ENCODE measurements at places on chromosomes 7 and 10.

GRCh38 chr10:64041989-64042490 lies 520.8 kb downstream of the REEP3 start:
- DNase-seq: peak; percentile 25

DNA sequence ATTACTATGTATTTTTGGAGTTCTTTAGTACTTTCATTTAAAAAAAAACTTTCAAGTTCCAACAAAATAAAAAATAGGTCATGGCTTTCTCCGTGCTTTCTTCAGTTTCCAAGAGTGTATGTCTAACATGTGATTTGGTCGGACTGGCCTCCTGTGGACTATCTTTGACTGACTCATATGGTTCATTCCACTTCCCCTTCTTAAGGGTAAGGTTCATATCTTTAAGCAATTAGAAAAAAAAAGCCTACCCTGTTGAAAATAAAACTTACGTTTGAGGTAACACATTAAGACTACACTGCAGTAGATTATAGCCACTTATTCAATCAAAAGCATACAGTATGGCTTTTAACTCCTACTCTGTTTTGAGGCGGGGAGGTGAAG lies 112.8 kb upstream of the AHR start:
- no peak for DNase-seq

GRCh38 chr10:44946205-44946604 lies 13.4 kb upstream of the RASSF4 start:
- DNase-seq: no peak

GRCh38 chr7:101589052-101589451 lies 40.0 kb downstream of the MYL10 start:
- DNase-seq: no peak

DNA sequence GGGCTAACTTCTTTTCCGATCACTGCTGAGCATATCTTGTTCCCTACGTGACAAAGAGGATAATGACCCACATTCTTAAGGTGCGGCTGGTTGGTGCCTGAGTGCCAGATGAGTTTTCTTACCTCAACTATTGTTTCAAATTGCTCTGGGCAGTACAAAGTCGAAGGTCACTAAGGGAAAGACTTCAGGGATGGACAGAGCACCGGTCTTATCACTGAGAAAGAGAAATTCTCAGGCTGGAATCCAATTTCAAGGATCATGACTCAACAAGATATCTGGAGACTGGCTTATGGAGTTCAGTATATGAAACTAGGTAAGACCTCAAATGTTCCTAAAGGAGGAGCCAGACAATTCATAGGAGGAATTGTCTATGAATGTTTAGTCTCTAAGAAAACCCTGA lies 780.3 kb downstream of the SUGCT start:
- DNase-seq: no peak

DNA sequence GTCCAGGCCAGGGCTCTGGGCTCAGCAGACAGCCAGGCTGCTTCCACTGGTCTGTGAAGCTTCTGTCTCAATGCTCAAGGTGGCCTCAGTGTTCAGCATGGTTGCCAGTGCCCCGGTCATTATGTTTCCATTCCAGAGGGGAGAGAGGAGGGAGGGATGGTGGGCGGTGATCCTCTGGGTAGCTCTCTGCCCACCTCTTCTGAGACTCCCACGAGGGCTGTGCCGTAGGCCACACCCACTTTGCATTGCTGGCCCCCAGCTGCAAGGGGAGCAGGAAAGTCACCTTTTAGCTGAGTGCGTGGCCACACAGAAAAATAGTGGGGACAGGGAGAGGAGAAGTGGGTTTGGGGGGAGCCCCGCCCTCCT lies 42.5 kb downstream of the FOXK1 start:
- DNase-seq: no peak

DNA sequence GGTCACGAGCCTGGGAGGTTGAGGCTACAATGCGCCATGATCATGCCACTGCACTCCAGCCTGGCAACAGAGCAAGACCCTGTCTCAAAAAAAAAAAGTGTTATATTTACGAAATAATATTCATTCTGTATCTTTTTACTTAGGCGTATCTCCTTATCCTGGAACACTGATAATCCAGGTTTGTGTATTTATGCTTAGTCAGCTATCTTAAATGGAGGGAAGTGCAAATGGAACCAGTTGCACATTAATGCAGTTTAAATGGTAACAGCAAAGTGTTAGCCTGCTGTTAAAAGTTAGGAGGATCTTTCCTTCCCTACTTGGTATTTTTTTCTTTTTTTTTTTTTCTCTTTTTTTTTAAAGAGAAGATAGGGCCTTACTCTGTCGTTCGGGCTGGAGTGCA lies 36.0 kb upstream of the RBM20 start:
- DNase-seq: no peak

GRCh38 chr10:124696446-124697392 lies 47.5 kb downstream of the FAM53B start:
- DNase-seq: no peak

GRCh38 chr7:121103579-121103978 lies 115.1 kb downstream of the CPED1 start:
- DNase-seq: no peak

DNA sequence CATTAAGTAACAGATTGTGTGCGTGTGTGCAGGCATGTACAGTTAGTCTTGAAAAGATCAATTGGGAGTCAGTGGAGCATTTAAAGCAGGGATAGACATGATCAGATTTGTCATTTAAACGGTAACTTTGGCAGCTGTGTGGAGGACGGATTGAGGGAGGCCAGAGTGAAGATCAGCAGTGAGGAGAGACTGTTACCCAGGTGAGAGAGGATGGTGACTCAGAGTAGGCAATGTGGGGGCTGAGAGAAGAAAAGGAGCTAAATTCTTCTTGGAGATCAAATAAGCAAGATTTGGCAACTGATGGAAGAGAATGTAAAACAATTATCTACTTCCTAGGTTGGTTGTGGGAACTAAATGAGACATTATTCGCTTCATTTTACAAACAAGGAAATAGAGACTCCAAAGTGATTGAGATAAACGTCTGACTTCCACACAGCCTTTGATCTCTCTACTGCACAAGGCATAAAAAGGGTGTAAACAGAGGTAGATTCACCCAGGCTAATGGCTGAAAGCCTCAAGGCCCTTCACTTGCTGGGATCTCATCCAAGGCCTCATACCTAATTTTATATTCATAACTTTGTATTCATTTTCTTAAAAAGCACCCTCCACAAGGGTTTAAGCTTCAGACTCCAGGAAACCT lies 665.1 kb upstream of the GALNT17 start:
- no peak for DNase-seq

- no peak for DNase-seq
These were observed 450.3 kb downstream of the GRID1 start for GRCh38 chr10:85916286-85916685.

- peak; percentile 60 for DNase-seq
These were observed 77.4 kb upstream of the ANLN start for GRCh38 chr7:36312064-36312914.

- no peak for DNase-seq
These were observed 18.3 kb downstream of the ZFAND2A start for GRCh38 chr7:1141651-1142050.

DNA sequence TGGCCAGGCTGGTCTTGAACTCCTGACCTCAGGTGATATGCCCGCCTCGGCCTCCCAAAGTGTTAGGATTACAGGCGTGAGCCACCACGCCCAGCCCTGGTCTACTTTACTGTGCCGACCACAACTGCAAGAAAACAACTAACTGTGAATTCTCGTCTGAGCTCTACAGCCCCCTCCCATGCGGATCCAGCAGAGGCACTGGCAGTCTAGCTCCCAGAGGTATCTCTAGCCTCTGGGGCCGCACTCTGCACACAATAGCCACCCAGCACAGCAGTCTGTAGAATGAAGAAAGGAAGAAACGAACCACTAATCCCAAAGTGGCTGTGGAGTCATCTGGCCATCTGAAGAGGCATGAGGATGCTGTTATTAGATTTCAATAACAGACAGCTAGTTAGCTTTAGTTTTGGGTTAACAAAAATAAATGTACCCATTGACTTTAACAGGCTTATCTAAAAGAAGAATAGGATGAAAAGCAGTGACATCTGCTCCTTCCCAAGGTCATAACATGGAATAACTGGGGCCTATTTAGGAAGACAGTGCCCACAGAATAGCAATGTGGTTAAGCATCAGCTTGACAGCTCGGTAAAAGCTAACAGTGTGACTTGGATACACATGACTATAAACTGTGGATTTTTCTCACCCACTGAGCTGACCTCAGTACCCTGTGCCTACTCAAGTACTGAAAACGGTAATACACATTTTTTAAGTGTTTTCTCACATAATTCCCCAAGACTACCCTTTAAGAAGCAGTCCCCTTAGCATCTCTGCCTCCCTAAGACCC lies 131.9 kb downstream of the TNS3 start:
- no peak for DNase-seq

DNA sequence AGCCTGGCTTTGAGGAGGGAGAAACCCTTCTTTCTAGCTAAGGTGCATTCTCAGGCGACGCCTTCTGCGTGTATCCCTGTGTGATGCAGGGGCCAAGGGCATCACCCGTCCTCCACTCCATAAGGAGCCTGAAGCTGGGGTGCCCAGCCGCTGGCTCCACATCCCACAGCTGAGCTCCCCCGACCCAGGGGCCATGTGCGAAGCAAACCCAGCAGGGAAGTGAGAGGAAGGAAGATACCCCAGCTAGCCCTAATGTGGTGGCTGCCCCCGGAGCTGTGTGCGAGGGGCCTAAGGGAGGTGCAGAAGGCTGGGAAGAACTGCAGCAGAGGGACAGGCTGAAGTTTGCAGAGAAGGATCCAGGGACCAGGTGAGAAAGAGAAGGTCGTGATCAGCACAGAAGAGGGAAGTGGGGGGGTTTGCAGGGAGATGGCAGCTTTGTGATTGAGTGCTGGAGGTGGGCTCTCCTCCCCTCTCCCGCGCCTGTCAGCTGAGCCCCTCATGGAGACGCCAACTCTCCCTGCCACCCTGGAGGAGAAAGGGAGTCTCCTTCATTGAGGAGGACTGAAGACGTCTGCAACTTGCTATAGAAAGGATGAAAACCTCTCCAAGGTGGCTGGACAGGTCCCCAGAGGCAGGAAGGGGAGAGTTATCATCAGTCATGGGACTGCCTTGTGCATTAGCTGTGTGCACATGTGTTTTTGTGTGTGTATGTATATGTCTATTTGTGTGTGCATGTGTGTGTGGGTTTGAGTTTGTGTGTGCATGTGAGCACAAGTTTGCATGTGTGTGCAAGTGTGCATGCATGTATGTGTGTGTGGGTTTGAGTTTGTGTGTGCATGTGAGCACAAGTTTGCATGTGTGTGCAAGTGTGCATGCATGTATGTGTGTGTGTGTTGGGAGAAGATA lies 3.5 kb upstream of the CALML5 start:
- DNase-seq: no peak

GRCh38 chr10:114310346-114310745 lies 71.3 kb downstream of the VWA2 start:
- DNase-seq: no peak

- DNase-seq: no peak
These were observed 105.5 kb upstream of the CHST15 start for GRCh38 chr10:124198871-124199270.

DNA sequence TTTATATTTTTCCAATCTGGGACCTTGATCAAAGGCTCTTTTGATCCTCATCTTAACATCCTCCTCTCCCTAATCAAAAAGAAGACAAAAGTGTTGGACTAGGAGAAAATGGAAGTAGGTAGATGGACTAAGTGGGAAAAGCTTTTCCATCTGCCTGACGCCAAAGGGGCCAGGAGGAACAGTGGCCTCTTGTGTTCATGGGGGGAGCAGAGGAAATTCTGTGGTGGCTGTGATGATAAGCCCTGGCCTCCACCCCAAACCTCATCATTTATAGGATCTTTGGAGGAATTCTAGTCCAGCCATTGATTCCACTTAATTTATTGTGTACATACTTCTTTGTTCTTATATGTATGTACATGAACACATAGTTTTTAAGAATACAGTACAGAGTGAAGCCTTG lies 21.7 kb downstream of the ZNF365 start:
- DNase-seq: no peak

DNA sequence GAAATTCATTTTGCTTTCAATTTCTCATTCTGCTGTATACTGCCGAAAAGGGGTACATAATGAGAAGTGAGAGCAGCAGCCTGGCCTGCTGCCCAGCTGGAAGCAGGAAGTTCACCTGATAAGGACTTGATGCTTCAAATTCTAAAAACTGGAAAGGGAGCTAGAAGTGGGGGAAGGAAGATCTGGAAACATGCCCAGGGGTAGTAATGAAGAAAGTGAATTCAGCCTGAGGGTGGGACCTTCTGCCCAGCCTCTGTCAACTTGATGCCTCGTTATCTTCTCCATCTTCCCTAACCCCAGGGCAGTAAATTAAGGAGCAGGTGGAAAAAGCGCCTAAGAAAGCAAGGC lies 69.4 kb downstream of the ARMH3 start:
- DNase-seq: no peak

DNA sequence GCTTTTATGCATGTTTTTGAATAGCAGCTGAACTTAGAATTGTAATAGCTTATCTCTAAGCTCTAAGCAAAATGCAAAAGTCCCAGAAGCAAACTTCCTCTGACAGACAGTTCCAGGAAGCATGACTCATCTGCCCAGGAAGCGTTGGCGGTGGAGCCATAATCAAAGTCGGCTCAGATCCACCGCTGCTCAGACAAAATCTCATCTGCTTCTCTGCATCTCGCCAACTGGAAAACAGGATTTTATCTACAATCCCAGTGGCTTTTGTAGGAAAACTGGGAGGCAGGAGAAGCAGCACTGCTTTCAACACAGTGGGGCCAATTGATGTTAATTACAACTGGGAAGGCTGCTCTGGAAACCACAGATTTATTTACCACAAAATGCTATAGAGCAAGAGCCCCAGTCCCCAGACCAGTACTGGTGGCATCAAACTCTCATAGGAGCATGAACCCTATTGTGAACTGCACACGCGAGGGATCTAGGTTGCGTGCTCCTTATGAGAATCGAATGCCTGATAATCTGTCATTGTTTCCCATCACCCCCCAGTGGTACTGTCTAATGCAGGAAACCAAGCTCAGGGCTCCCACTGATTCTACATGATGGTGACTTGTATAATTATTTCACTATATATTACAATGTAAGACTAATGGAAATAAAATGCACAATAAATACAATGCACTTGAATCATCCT lies 99.9 kb downstream of the CUBN start:
- peak; percentile 60 for DNase-seq

- DNase-seq: no peak
These were observed 212.5 kb upstream of the SH2B2 start for GRCh38 chr7:102073931-102074880.

- no peak for DNase-seq
These were observed 70.3 kb downstream of the MYL10 start for GRCh38 chr7:101558742-101559325.

Measured in CD4-positive, alpha-beta T cell (primary cell).